ENCODE measurements at places on chromosomes 2 and 18. TPM values are rescaled to one million over a fixed set of nuclear protein-coding genes. Genes with fewer than 3 reads are reported as not detected.

DNA sequence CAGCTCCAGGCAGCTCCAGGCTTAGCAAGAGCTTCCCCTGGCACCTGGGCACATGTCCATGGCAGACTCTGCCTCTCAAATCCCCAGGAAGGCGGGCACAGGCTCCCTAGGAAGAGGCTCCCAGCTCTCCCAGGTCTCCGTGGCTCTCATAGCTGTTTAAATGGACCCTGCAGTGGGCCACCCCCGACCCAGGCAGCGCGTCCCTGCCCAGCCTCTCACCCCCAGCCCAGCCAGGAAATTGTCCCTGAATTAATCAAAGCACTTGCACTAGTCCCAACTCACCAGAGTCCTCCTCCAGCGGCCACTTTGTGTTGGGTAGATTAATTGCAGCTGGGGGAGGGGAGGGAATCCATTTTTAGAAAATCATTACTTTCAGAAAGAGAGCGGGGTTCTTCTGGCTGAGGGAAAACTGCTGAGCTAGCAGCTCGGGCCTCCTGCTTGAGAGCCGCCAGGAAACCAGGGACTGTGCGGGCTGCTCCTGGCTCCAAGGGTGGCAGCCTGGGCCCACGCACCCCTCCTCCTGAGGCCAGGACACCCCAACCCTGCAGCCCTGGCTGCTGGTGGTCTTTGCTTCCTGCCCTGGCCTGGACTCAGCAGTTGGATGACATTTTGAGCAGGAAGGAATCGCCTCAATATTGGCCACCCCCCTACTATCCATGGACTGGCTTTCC is 36.0 kb downstream of the SMAD7 start:
- no peak overlapping the region for H3K4me3 ChIP-seq
- no peaks in the 10 kb centered on the region for H3K27me3 ChIP-seq
- no peaks in the 10 kb centered on the region for H3K36me3 ChIP-seq
- DNase-seq, result no peak
- no peak overlapping the region for H3K27ac ChIP-seq
- no peaks in the 10 kb centered on the region for H3K4me1 ChIP-seq

DNA sequence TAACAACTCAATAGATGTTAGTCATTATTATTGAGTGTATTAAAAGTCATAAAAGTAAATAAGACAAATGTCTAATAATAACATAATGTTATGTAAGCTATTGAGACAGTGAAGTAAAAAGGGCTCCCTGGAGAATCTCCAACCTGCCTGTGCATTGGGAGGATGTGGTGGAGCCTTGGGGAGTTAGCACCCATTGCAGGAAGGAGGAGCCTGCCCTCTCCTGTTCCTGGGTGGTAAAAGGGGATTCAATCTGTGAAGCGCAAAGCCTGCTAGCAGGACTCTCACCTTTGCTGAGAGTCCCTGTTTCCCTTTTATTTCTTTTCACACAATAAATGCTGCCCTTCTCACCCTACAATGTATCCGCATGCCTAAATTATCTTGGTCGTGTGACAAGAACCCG is 206.1 kb downstream of the RAB3GAP1 start:
- no peaks in the 10 kb centered on the region for H3K27me3 ChIP-seq
- H3K4me1 ChIP-seq, result no peaks in the 10 kb centered on the region
- no peak for DNase-seq
- no peaks in the 10 kb centered on the region for H3K36me3 ChIP-seq
- no peak overlapping the region for H3K4me3 ChIP-seq

GRCh38 chr2:146853741-146854444 is 990.9 kb upstream of the ACVR2A start:
- H3K4me1 ChIP-seq, result no peaks in the 10 kb centered on the region
- H3K36me3 ChIP-seq, result no peaks in the 10 kb centered on the region
- no peak overlapping the region for H3K4me3 ChIP-seq

DNA sequence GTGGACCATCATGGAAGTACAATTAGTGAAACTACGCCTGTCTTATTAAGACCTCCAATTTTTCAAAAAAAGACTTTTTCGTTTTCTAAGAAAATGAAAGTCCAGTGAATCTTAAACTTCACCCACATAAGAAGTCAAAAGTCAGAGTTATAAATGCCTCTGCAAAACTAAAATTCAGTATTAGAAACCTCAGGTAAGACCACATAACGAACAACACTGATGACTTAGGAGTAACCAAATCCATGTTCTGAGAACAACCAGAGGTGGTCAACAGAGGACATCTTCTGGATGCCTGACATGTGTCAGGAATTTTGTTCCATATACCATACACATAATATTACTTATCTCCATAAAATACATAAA is 62.4 kb downstream of the RPL31 start:
- no peaks in the 10 kb centered on the region for H3K4me1 ChIP-seq
- DNase-seq, result no peak
- H3K4me3 ChIP-seq, result no peak overlapping the region
- no peaks in the 10 kb centered on the region for H3K27me3 ChIP-seq

Gene CBLN2
- 1.1 TPM for total RNA-seq

Gene CHMP1B
- 42.3 TPM for total RNA-seq

GRCh38 chr2:152602750-152603149 is 114.5 kb downstream of the PRPF40A start:
- DNase-seq, result no peak
- no peaks in the 10 kb centered on the region for H3K4me1 ChIP-seq
- H3K27ac ChIP-seq, result no peak overlapping the region
- H3K27me3 ChIP-seq, result no peaks in the 10 kb centered on the region
- no peak overlapping the region for H3K4me3 ChIP-seq

Gene CDK15
- total RNA-seq, result 0.72 TPM

- H3K27ac ChIP-seq, result no peak overlapping the region
- no peak for DNase-seq
- peaks cover 3% of the 10 kb centered on the region for H3K4me1 ChIP-seq
- H3K4me3 ChIP-seq, result no peak overlapping the region
- no peaks in the 10 kb centered on the region for H3K27me3 ChIP-seq
Observed at GRCh38 chr2:234968631-234969305, 17.0 kb downstream of the SH3BP4 start.

Gene ABCG5
- 0.29 TPM for total RNA-seq

GRCh38 chr2:152473151-152473857 is 138.3 kb downstream of the FMNL2 start:
- H3K4me1 ChIP-seq, result peaks cover 4% of the 10 kb centered on the region
- H3K27me3 ChIP-seq, result no peaks in the 10 kb centered on the region
- no peak for DNase-seq
- H3K4me3 ChIP-seq, result no peak overlapping the region
- no peaks in the 10 kb centered on the region for H3K36me3 ChIP-seq

Gene POTEJ
- 0.17 TPM for total RNA-seq

GRCh38 chr2:155368934-155369333 is 670.4 kb downstream of the KCNJ3 start:
- no peaks in the 10 kb centered on the region for H3K36me3 ChIP-seq
- no peaks in the 10 kb centered on the region for H3K4me1 ChIP-seq
- no peak for DNase-seq
- H3K4me3 ChIP-seq, result no peak overlapping the region
- no peak overlapping the region for H3K27ac ChIP-seq

DNA sequence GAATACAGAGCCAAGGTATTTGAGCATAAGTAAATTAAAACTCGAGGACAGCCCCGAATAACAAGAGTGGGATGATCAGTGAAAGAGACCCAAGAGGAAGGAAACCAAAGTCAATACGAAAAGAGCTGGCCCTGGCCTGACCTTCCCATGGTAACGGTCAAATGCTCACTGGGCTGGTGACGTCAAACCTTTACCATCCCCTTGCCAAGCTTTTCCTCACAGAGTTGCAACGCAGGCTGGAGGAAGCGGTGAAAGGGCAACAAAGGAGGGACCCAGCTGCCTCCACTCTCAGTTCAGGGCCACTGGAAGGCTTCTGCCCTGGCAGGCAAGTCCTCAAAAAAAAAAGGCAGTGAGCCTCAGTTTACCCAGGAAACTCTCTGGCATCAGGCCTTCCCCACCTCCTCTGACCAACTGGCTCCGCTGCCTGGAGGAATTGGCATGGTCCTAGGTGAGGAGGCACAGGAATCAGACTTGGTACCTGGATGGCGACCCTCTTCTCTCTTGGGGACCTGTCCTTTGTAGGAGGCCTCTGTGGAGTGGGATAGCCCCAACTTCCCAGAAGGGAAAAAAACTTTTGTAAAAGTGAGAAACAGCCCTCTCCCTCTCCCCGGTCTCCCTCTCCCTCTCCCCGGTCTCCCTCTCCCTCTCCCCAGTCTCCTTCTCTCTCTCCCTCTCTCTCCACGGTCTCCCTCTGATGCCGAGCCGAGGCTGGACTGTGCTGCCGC is 212.4 kb downstream of the ANAPC1 start:
- H3K27me3 ChIP-seq, result no peaks in the 10 kb centered on the region
- H3K4me1 ChIP-seq, result no peaks in the 10 kb centered on the region
- DNase-seq, result peak; percentile 42

- H3K36me3 ChIP-seq, result no peaks in the 10 kb centered on the region
- H3K4me1 ChIP-seq, result no peaks in the 10 kb centered on the region
- H3K4me3 ChIP-seq, result no peak overlapping the region
- no peak overlapping the region for H3K27ac ChIP-seq
- no peaks in the 10 kb centered on the region for H3K27me3 ChIP-seq
Observed at GRCh38 chr2:237260039-237260620, 153.8 kb downstream of the COL6A3 start.

DNA sequence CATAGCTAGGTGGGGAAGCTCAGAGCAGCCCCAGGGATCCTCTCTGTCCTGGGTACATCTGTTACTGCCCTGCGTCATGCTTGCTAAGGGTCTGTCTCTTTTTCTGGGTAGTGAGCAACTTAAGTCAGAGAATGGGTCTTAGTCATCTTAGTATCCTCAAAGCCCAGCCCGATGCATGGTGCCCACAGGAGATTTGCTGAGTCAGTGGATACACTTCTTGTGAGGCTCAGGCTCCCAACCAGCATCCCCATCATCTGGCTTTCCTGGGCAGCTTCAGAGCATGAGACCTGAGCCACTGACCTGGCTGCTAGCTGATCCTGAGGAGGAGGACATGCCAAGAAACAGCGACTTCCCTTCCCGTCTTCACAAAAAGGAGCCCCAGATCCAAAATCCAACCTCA is 10.0 kb downstream of the FOXI3 start:
- H3K4me1 ChIP-seq, result no peaks in the 10 kb centered on the region
- DNase-seq, result no peak
- no peak overlapping the region for H3K27ac ChIP-seq

DNA sequence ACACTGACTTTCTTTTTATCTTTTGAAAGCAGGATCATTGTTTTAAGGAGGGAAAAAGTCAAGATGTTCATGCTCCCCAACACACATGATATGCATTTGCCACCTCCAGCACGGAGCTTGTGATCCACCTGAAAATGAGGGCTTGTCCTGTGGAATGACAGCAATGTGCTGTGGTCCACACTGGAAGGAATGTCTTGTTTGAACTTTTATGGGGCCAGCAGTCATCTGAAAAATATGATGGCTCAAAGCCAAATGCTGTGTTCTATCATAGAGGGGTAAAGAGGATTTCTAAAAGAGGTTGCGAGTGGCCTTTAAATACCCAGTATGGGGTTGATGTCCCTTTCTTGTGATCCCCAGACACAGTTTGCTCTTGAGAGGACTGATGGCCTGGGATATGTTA is 226.5 kb upstream of the SPRED2 start:
- no peaks in the 10 kb centered on the region for H3K27me3 ChIP-seq
- DNase-seq, result no peak
- H3K27ac ChIP-seq, result no peak overlapping the region
- H3K36me3 ChIP-seq, result no peaks in the 10 kb centered on the region
- peaks cover 8% of the 10 kb centered on the region for H3K4me1 ChIP-seq

DNA sequence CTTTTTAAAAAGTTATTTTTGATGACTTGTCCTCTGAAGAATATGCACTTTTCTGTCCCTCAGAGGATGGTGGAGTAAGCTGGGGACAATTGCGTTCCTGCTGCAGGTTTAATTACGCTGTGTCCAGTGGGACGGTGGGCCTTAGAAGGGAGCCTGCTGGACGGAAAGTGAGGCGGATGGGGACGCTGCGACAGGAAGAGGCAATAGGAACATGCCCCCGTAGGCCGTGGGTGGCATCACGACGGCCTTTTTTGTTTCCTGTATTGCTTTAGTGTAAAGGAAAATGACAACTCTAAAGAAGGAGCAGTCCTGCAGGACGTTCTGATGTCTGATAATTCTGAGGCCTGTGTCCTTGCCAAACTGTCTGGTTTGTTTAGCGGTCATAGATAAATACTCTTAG is 121.6 kb downstream of the NFATC1 start:
- no peak overlapping the region for H3K27ac ChIP-seq
- H3K4me3 ChIP-seq, result no peak overlapping the region
- peak; percentile 17 for DNase-seq
- no peaks in the 10 kb centered on the region for H3K36me3 ChIP-seq
- no peaks in the 10 kb centered on the region for H3K27me3 ChIP-seq

- DNase-seq, result no peak
- no peak overlapping the region for H3K27ac ChIP-seq
- H3K4me3 ChIP-seq, result no peak overlapping the region
Observed at GRCh38 chr2:45237128-45237527, 227.9 kb upstream of the SIX2 start.

GRCh38 chr2:158726911-158727592 is 68.1 kb upstream of the DAPL1 start:
- no peaks in the 10 kb centered on the region for H3K36me3 ChIP-seq
- no peaks in the 10 kb centered on the region for H3K27me3 ChIP-seq
- no peak overlapping the region for H3K4me3 ChIP-seq
- H3K4me1 ChIP-seq, result no peaks in the 10 kb centered on the region
- no peak overlapping the region for H3K27ac ChIP-seq

- no peaks in the 10 kb centered on the region for H3K27me3 ChIP-seq
- no peaks in the 10 kb centered on the region for H3K36me3 ChIP-seq
- no peaks in the 10 kb centered on the region for H3K4me1 ChIP-seq
- DNase-seq, result no peak
- H3K4me3 ChIP-seq, result no peak overlapping the region
- H3K27ac ChIP-seq, result no peak overlapping the region
Observed at GRCh38 chr2:226726546-226726945, 73.1 kb downstream of the IRS1 start.

- no peak for DNase-seq
- no peak overlapping the region for H3K4me3 ChIP-seq
- no peak overlapping the region for H3K27ac ChIP-seq
- no peaks in the 10 kb centered on the region for H3K27me3 ChIP-seq
- H3K36me3 ChIP-seq, result no peaks in the 10 kb centered on the region
- H3K4me1 ChIP-seq, result no peaks in the 10 kb centered on the region
Observed at GRCh38 chr2:186835628-186836027, 13.3 kb downstream of the ZSWIM2 start.

Gene TFCP2L1
- 103 TPM for total RNA-seq

DNA sequence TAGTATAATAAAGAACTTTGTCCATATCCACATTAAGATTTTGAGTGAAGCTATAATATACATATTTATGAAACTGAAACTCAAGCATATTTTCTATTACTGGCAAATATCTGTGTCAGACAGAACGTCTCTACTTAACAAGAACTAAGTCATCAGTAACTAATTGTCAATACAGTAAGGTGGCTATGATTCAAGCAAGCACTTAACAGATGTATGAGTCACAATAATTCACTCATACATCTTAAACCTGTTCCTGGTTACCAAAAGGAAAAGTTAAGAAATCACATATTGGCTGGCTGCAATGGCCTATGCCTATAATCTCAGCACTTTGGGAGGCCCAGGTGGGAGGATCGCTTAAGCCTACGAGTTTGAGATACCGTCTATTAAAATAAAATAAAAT is 96.0 kb downstream of the SOS1 start:
- no peak overlapping the region for H3K4me3 ChIP-seq
- H3K27me3 ChIP-seq, result no peaks in the 10 kb centered on the region
- H3K36me3 ChIP-seq, result no peaks in the 10 kb centered on the region
- no peak for DNase-seq

Data from colonic mucosa (tissue), 4 donors.